ENCODE measurements at places on chromosomes 13 and 19.

DNA sequence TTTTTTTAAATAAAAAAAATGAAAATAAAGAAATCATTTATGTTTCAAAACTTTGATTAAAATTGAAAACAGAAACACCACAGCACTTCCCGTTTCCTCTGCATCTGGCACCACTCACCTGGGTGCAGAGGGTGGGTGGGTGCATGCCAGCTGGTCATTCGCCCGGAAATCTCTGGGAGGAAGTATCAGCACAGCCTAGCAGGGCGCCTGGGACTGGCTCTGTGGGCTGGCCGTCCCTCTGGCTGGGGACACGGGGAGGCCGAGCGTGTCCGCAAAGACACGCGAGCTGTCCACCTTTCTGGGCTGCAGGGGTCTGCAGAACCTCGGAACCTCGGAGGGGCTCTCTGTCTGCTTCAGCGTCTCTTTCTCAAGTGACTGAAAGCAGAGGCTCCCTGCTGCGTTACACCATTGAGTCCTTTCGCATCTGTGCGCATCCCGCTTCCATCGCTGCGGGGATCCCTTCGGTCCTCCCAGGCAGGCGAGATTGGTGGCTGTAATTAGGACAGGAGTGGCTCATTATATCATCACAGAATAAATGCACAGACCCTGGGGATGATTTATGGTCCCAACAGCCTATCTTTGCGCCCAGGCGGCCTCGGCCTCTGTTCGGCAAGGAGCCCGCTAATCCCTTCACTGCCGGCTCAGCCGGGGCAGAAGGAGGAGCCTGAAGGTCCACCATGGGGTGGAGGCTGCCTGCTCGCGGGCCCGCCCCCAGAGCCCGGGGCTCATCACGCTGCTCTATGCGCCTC, 17.2 kb downstream of the CRTC1 start:
- peak; percentile 41 for DNase-seq

DNA sequence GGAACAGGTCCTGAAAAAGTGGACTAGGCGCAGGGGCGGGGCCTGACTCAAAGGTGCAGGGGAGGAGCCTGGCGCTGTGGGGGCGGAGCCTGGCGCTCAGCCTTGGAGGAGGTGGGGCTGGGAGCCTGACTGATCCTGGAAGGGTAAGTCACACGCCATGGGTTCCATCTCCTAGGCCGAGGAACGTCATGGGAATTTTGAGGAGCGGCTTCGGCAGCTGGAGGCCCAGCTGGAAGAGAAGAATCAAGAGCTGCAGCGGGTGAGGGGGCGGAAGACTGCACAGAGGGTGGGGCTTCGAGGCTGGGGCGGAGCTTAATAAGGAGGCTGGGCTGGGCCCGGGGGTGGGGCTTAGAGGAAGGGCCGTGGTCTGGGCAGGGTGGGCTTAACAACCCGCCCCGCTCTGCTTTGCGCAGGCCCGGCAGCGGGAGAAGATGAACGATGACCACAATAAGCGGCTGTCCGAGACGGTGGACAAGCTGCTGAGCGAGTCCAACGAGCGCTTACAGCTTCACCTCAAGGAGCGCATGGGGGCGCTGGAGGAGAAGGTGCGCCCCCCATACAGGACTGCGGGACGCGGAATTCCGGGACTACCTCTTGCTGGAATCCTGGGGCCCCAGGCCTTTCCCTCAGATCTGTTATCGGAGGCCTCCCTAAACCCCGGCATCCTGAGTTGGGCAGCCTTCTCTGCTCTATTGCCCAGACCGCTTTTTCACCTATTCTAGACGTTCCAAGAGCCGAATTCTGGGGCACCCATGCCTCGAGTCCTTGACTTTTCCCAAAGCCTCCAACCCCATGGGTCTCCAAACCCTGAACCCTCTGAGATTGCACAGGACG, 14.5 kb downstream of the PPFIA3 start:
- DNase-seq = no peak

DNA sequence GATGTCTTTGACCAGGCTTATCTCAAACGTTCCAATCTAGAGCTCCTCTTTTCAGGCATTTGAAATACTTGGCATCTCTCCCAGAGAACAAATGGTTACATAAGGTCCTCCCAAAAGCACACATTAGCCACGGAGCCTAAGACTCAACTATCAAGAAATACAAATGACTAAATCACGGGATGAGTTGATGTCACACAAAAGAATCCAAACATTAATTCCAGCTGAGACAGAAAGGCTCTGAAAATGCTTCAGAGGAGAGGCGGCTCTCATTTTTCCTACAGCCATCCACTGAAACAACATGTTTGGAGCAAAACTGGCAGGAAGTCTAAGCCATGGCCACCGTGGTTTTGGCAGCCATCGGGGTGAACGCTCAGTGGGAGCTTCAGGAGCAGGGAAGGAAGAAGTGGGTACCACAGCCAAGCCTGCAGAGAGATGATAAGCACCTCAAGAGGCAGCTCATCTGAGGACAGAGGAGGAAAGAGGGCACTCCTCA, 122.5 kb downstream of the STK24 start:
- no peak for DNase-seq

DNA sequence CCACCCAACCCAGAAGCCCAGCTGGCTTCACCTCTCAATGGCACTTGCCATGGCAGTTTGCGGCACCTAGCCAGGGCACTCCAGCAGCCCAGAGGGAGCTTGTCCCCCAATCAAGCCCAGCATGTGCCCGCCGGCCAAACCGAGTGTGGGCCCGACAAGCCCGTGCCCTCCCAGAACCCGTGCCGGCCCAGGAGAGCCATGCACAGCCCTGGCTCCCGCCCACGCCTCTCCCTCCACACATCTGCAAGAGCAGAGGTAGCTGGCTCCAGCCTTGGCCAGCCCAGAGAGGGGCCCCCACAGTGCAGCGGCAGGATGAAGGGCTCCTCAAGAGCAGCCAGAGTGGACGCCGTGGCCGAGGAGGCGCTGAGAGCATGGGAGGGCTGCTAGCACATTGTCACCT, 2278.0 kb upstream of the PCDH20 start:
- DNase-seq = no peak

GRCh38 chr13:70363991-70364390, 255.7 kb upstream of the KLHL1 start:
- DNase-seq = no peak

- no peak for DNase-seq
Measured at GRCh38 chr19:29544656-29545360, 19.0 kb downstream of the VSTM2B start.

GRCh38 chr19:2650515-2650914, 52.0 kb downstream of the GNG7 start:
- no peak for DNase-seq

DNA sequence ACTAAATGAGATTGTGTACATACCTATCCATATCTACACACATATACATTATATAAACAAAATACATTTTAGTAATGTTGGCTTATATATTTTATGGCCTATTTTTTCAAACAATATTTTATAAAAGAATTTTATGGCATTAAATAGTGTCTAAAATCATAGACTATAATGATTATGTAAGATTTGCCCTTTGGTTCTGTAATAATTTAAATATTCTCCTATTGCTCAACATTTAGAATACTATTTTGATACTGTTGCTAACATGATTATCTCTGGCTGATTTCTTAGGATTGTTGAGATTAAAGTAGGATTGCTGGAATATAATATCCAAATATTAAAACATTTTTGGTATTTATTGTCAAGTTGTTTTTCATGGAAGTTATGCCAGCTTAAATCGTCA, 565.2 kb upstream of the GPC6 start:
- no peak for DNase-seq

GRCh38 chr13:47480121-47480520, 521.0 kb downstream of the SUCLA2 start:
- DNase-seq = no peak

GRCh38 chr13:27792393-27793218, at the start of gene GSX1:
TSS of gene GSX1 (plus strand) at chr13:27792483. CDS start at chr13:27792691, 208 bp downstream.
- no peak for DNase-seq

DNA sequence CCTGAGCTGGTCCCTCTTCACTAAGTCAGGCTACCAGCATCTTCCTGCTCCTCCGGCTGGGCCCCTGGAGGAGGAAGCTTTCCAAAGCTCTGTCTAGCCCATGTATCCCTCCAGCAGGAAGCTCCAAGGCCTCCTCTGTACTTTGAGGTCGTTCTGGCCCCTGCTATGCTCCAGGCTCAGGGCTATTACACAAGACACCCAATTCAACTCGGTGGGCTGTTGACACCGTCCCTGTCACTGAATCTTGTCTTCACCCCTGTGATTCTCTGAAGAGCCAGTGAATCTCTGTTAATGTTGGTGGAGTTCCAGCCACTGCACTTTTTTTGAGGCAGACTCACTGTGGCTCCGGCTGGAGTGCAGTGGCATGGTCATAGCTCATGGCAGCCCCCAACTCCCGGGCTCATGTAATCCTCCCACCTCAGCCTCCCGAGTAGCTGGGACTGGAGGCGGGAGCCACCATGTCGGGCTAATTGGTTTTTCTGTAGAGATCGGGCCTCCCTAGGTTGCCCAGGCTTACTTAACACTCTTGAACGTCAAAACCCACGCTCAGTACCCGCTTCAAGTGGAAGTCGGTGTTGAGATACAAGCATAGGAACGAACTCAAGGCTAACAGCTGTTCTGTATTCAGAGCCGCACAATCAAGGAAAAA, 512 bp upstream of the REX1BD start:
- no peak for DNase-seq

DNA sequence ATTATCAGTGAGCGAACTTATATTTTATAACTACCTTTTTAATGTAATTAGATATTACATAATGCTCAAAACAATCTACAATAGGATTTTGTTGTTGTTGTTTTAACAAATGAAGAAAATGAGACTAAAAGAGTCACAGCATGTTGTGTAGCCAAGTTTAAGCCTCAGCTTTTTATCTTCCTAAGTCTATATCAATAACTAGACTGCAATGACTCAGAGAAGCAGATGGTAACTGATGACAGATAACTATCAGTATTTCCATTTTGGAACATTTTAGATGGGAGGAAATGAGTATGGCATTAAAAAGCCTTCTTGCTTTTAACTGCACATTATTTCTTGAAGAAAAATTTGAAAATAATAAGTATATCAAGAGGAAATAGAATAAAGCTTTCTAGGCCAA, 825.2 kb downstream of the SLITRK1 start:
- no peak for DNase-seq

DNA sequence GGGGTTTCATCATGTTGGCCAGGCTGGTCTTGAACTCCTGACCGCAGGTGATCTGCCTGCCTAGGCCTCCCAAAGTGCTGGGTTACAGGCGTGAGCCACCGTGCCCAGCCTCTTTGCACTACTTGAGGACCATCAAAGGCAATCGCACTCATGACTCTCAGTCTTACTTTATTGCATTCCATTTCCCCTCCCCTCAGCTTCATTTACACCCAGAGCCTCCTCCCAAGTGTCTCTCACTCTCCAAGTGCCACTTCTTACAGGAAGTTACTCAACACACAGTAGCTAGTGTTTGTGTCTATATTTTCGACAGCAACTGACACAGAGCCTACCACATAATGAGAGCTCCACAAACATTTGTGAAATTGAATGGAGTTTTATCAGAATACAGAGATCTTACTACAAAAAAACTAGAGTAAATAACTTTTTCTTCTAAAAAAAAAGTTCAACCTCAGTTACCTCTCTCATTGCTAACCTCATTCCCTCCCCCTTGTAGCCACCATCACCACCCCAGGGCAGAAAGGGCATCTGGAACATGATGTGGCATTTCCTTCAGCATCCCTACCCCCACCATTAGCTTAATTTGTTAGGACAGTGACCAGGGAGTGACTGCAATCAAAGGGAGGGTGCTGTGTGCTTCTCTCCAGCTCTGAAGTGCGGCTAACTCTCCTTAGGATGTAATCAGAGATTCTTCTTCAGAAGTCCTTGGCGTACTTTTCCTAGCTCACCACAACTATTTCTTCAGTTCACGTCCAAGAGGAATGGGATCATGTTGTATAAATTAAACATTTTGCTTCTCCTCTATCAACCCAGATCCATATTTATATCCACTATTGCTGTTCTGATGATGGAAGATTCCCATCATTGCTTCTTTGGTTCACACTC, 17.0 kb upstream of the RUBCNL start:
- no peak for DNase-seq

DNA sequence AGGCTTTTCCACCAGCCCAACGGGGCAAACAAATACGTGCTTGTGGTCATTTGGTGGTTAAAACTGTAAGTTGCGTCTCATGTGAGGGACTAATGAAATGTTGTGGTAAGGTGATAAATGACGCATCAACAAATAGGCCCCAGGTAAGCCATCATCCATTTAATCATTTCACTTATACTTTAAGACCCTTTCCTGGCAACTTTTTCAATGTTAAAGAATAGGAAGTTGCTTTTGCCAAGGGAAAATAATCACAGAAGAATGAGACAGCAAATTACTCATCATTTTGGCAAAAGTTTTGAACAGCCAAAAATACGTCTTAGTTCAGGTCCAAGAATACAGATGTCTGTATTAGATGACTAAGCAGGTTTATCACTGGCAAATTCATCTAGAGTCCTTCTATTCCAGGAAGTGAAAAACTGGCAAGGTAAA, 660.4 kb downstream of the SLITRK1 start:
- DNase-seq = no peak

DNA sequence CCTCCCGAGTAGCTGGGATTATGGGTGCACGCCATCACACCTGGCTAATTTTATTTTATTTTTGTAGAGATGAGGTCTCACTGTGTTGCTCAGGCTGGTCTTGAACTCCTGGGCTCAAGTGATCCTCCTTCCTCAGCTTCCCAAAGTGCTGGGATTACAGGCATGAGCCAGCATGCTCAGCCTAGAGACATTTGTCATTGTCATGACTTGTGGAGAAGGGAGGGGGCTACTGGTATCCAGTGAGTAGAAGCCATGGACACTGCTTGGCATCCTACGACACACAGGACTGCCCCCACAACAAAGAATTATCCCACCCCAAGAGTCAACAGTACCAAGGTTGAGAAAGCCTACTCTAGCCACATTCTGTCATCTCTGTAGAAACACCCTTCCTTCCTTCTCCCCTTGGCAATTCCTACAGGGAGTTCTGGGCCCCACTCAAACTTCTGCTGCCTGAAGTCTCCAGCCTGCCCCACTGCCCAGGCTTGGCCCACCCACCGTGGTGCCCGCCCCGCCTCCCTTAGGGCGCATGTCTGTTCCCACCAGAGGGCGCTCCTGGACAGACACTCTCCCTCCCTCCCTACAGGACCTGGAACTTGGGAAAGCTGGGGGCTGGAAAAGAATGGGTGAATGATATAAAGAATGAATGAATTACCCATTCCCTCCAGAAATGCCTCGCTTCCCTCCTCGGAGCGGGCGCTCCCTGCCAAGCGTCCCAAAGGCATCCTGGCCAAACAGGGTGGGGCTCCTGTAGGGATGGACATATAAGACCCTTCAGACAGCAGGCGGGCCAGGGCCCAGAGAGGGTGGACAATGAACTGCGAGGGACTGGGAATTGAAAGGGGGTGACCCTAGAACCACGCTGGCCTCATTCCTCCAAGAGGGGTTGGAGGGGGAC, 5.5 kb upstream of the EMP3 start:
- DNase-seq = peak; percentile 61

DNA sequence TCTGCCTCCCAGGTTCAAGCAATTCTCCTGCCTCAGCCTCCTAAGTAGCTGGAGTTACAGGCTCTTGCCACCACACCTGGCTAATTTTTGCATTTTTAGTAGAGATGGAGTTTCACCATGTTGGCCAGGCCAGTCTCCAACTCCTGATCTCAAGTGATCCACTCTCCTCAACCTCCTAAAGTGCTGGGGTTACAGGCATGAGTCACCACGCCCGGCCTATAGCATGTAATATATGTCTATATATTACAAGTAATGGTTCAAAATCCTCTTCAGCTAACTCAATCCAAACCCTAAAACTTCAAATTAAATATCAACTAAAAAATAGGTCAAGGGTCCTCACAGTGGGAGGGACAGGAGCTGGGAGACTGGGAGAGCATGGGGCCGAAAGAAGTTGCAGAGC, 28.0 kb downstream of the FPR3 start:
- DNase-seq = no peak

Data from stimulated activated CD4-positive, alpha-beta T cell treated with anti-CD3 and anti-CD28 coated beads, Interleukin-1b, Interleukin-23, amount 100 ng/mL, for 1 hour (primary cell).